ENCODE measurements at places on chromosomes 16 and 17.

DNA sequence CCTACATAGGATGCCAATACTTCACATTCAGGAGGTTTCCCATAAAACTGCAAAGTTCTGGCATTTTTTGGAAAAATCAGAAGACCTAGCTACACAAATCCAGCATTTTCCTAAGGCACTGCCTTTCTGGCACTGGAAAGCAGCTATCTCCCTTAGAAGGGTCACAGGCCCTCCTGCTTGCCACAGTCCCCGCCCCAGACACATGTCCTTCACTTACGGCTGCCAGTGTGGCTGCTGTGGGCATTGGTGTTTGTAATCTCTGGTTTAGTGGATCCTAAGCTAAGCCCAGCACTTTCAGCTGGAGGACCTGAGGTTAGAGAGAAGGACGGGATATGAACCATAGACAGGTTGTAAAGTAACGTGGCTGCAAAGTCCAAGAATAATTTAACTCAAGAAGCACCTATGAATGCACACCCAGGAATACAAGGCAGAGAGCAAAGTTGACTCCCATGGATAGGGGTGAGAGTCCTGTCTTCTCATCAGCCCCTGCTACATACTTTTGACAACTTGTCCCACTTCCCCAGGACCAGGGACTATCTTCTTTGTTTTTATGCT, 100.0 kb downstream of the XYLT1 start:
- DNase-seq = no peak

GRCh38 chr17:15298176-15298575, 33.0 kb upstream of the PMP22 start:
- DNase-seq = no peak

GRCh38 chr16:75306099-75306762, 54.8 kb upstream of the BCAR1 start:
- no peak for DNase-seq

DNA sequence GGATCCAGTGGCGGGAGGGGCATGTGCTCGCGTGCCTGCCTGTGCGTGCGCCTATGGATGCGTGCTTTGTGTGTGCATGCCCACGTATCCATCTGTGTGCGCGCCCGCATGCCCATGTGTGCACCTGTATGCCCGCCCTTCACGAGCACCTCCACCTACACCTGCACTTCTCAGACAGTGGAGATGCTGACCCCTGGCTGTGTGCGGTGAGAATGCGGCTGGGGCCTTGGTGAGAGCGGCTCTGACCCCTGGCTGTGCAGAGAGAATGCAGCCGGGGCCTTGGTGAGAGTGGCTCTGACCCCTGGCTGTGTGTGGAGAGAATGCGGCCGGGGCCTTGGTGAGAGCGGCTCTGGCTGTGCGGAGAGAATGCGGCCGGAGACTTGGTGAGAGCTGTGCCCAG, 33.9 kb downstream of the AXIN1 start:
- DNase-seq = no peak

DNA sequence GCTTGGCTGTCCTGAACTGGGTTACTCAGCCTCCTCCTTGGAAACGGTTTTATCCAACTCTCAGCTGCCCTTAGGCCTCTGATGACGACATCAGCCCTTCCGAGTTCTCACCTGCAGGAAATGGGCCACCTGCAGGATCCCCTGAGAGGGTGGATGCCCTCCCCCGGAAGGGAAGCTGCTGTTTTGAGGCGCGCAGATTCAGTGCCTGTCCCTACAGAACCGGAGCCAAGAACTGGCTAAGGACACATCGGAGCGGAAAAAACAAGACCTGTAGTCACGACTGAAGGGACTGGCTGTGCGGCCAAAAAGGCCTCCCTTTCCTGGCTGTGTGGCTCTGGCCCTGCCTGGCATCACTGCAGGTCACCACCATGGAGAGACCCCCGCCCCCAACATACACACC, 11.7 kb upstream of the C16orf95 start:
- DNase-seq = no peak

GRCh38 chr17:44105483-44105882, 18.0 kb downstream of the HDAC5 start:
- no peak for DNase-seq
